K562 (cell line): ENCODE measurements at places on chromosomes 7 and 10.

DNA sequence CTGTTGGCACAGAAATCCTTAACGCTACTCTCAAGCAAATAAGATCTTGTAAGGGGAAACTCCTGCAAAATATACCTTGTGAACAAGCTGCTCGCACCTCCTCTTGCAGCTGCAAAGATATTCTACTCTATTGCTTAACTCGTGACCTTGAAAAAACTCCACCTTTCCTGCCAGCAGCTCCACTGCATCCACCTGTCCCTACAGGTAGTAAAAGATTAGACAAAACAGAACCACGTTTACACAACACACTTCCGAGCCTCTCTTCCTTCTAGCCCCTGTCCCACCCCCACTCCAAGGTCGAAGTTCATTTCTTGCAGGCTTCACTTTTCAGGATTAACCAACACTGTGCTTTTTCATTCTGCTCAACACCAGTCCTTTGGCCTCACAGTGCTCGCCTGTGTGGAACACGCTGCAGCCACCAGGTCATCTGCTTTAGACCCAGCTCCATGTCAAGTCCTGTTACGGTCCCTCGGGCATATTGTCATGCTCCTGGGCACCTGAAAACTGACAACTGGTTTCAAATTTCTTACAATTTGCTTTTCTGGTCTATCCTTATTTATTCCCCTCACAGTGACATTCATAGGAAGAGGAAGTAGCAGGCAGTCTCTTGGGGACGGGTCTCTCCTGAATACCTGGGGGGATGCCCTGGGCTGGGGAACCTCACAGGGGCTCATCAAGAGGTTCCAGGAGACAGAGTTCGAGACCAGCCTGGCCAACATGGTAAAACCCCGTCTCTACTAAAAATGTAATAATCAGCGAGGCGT, 165.8 kb upstream of the KLF14 start:
- no peak for DNase-seq

DNA sequence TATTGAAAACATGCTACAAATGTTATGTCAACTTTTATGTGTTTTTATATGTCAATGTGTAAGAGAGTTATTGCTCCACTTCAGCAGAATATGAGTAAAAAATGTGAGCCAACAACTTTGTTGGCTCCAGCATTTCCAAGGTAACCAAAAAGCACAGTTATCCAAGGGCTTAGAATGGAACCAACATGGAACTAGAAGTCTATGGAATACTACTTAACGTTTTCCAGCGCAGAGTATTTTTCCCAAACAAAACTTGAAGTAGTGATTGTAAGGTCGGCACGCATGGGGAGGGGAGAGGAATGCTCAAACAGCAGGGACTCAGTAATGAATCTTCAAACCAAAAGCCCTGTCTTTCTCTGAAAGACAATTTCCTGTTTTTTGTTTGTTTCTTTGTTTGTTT, 45.0 kb upstream of the TSPAN13 start:
- DNase-seq: no peak

- DNase-seq: no peak
Measured at GRCh38 chr7:149133028-149133710, 7.0 kb upstream of the ZNF425 start.

DNA sequence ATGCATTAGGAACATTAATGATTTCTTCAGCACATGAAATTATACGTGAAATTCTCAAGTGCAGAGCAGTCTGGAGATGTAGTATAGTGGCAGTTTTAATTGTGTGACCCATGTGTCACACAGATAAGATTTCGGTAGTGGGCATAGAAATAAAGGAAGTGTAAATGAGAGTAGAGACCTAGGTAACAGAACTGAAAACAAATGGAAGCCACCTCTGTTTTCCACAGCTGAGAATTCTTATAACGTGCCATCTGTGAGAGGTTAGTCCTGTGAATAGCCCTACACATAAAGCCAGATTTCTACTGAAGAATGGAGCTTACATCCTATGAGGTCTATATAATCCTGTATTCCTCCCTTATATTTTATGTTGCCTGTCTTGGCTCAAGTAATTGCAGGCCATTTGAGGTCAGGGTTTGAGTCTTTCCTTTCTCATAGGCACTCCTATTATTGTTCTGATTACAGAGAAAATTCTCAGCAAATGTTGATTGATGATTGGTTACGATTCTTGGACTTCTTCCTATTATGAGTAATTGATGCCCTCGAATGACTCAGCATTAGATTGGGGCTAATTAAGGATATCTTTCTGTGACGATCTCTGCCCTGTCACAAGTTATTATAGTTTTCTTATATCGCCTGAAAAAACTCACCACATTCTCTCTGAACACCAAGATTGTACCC, 258.2 kb downstream of the KIF20B start:
- no peak for DNase-seq

- DNase-seq: no peak
Measured at GRCh38 chr7:135745703-135746312, 2.8 kb downstream of the FAM180A start.

- no peak for DNase-seq
Measured at GRCh38 chr10:4725917-4726606, 99.9 kb upstream of the AKR1E2 start.

DNA sequence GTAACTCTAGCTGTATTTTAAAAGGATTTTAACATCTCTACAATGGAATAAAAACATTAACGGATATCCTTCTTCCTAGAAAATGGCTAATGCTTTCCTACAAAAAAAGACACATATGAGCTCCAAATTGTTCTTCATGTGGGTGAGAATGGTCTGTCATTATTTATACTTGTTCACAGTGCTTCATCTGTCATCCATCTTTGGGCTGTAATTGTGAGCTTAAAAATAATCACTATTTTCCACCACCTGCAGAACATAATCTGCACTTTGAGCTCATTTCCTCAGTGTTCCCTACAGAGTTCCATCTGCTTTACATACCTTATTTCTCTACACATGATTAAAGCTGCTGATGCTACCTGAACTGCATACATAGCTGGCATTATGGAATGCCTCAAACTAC, 979.1 kb upstream of the C7orf33 start:
- DNase-seq: no peak

GRCh38 chr10:68332259-68333057, at the start of gene PBLD:
PBLD (minus strand) TSS chr10:68332928; CDS start chr10:68306844, 26,084 bp downstream.
- peak; percentile 83 for DNase-seq

DNA sequence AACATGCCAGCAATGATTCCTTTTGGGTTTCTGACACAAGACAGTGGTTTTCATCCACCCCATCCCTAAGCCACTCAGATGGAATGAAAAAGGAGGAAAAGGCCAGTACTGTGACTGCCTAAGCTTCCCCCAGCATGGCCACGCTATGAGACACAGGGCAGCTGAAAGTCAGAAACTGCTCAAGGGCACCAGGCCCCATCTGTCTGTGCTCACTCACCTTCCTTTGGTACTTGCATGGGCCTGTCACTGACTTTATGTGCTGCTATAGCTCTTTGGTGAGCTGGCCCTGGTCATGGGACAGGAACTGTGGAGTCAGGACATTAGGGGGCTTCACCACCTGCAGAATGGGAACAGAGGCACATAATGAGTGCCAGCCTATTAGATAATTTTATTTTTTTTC, 21.2 kb upstream of the ACSM6 start:
- no peak for DNase-seq

- DNase-seq: peak; percentile 87
Measured at GRCh38 chr7:74289018-74289658, at the start of gene CLIP2. CLIP2 (plus strand) TSS chr7:74289407; CDS start chr7:74317547, 28,140 bp downstream.

GRCh38 chr7:40077849-40078248, 56.6 kb downstream of the MPLKIP start:
- DNase-seq: no peak
